ENCODE measurements at places on chromosomes 4 and X.

DNA sequence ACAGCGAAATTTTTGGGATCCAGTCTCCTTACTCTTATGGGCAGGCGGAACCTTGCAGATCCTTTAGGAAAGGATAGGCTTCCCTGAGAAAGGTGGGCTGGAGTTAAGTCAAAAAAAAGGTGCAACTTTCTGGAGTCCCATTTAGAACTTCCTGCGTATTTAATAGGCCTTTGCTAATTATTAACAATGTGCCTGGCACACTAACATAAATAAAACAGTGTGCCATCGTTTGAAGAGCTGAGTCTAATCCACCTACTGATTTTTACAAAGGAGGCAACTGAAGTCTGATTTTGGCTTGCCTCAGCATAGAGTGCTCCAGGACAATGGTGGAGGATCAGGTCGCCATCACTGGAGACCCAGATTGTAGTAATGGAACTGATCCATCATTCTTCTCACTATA, 15.7 kb downstream of the PLS3 start:
- no peak for DNase-seq

DNA sequence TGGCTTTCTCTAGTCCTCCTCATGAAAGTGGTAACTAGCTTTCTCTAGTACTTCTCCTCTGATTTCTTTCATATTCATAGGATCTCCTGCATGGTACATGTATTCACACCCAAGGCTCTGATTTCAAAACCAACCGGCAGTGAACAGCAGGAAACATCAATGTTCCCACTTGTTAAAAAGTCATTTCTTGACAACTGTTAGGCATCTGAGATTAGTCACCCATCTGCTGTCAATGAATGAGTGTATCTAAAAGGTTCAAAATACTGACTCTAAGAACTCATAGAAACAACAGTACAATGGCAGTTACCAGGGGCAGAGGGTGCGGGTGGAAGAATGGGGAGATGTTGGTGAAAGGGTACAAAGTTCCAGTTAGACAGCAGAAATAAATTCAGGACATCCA, 31.5 kb upstream of the PUDP start:
- DNase-seq: no peak

DNA sequence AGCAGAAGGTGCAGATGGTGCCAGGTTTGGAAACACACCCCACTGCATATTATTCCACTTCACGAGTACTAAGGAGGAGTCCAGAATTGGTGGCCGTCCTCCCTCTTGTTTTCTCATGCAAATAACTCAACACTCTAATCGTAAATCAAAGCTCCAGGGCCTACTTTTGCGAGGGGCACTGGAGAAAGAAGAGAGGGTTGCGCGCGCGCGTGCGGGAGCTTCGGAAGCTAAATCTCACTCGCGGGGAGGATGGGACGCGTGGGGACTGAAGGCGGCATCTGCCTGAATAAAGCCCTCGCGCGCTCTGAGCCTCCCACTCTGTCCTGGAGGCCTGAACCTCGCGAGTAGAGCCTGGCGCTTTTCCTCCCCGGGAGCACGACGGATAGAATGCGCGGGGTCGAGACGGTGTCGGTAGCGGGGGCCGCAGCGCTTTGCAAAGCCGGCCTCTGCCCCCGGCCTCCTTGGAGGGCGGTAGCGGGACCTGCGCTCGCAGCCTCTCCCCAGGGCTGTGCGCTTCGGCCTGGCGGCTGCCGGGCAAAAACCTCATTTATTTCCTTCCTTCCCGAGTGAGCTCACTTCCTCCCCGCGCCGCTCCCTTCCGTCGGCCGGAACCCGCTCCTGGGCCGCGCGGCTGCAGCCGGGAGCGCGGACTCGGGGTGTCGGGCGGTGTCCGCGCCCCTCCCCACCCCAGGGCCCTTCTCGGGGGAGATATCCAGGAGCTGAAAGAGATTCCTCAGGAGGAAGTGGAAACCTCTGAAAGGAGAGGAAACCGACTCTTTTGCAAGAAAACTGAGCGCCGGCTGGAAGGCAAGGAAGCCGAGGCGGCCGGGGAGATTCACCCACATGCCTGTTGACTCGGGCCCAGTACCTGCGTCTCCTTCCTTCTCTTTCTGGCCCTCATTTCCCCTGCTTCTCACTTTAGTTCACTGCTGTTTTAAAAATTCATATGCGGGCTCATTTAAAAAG, 20.7 kb downstream of the HAND2 start:
- DNase-seq: no peak

GRCh38 chrX:4905576-4905975, 1192.1 kb upstream of the PRKX start:
- no peak for DNase-seq

DNA sequence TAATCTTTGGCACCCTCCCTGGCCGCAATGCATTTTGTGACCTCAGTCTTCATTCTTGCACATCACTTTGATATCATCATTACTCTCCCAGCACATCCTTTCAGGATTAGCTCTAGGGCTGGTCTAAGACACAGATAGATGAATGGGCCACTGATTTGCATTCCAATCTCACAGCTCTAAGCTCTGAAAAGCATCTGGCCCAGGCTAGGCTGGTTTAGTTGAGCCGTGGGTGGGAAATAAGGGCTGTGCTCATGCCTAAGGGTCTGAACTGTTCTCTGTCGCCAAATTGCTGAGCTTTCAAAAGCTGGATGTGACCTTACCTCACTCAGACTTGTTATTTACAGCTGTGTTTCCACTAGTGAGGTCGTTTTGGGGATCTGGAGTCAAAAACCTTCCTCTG, 30.0 kb upstream of the SLC9A7 start:
- no peak for DNase-seq

All from pulmonary artery endothelial cell (primary cell).